ENCODE measurements at places on chromosomes 2 and 18.
A peak's percentile ranks its signal among the peaks of the same experiment; 100 is the strongest.

DNA sequence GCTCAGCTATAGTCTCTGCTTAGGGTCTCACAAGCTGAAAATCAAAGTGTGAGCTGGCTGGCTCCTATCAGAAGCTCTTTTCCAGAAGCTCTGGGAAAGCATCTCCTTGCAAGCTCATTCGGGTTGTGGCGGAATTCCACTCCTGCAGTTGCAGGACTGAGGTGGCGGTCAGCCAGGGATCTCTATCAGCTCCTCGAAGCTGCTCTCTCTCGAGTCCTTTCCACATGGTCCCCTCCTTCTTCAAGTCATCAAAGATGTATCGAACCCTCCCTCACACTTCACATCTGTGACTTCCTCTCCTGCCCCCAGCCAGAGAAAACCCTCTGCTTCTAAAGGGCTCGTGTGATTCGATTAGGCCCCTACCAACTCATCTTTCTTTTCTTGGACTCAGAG is 141.7 kb downstream of the ZFP36L2 start:
- DNase-seq: no peak

GRCh38 chr18:61681065-61681464 is 211.7 kb downstream of the RNF152 start:
- DNase-seq: no peak

GRCh38 chr2:103959174-103960128 is 894.5 kb upstream of the POU3F3 start:
- DNase-seq: no peak

DNA sequence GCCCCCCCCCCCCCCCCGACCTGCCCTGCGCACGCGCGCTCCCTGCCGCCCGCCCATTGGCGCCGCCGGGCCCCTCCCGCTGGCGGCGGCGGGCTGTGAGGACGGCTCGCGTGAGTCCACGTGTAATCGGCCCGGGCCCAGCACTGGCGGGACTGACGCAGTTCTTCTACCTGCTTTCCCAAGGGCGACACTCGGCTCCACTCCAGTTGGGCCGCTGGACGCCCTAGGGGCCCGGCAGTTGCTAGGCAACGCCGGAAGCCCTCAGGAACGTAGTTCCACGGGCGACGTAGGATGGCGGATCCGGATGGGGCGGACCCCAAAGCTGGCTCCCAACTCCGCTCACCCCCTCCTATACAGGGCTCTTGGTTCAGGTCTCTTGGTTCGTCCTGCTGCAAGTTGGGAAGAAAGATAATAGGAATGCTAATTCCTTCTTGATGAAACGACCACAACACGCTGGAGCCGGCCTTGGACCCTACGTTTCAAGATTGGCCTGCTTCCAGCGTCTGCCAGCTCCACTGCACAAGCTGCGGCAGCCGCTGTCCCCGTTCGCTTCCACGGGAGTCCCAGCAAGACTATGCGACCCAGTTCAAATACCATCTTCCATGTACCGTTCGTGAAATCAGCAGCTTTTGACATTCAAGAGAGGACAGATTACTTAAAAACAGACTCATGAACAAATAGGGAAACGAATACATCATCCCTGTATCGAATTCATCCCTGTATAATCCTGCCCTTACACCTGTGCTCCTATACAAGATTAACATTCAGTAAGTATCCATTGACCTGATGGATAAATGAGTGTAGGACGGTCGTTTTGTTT is 415 bp upstream of the MCFD2 start:
- DNase-seq: no peak

GRCh38 chr18:29853126-29853525 is 1189.4 kb downstream of the DSC3 start:
- DNase-seq: no peak

GRCh38 chr2:166333801-166334200 is 41.9 kb downstream of the SCN9A start:
- no peak for DNase-seq

- no peak for DNase-seq
These were observed 51.3 kb downstream of the FMNL2 start for GRCh38 chr2:152386266-152386665.

- no peak for DNase-seq
These were observed 78.3 kb downstream of the MBP start for GRCh38 chr18:77054288-77054605.

GRCh38 chr2:2901384-2902345 is 476.0 kb downstream of the EIPR1 start:
- no peak for DNase-seq

DNA sequence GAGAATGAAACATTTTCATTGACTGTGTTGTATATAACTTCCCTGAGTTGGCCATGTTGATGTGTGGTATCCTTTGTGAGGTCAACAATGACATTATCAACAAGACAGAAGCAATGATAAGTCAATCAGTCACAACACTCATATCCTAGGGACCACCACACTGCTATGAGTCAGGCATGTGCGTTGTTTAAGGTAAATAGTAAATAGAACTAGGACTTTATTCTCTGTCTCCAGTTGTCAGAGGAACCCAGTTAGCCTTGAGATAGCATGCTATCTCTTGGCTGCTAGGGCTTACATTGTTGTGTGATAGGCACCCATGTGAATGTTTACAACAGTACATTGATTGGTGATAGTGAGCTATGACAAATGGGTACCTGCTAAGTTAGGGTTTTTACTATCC is 37.3 kb downstream of the GPD2 start:
- DNase-seq: no peak

GRCh38 chr2:144516981-144517865 is 2.7 kb downstream of the ZEB2 start:
- no peak for DNase-seq

GRCh38 chr2:222427646-222428301 is 3.4 kb downstream of the SGPP2 start:
- DNase-seq: peak; percentile 81

GRCh38 chr2:122519366-122519765 is 763.9 kb downstream of the TSN start:
- DNase-seq: no peak

DNA sequence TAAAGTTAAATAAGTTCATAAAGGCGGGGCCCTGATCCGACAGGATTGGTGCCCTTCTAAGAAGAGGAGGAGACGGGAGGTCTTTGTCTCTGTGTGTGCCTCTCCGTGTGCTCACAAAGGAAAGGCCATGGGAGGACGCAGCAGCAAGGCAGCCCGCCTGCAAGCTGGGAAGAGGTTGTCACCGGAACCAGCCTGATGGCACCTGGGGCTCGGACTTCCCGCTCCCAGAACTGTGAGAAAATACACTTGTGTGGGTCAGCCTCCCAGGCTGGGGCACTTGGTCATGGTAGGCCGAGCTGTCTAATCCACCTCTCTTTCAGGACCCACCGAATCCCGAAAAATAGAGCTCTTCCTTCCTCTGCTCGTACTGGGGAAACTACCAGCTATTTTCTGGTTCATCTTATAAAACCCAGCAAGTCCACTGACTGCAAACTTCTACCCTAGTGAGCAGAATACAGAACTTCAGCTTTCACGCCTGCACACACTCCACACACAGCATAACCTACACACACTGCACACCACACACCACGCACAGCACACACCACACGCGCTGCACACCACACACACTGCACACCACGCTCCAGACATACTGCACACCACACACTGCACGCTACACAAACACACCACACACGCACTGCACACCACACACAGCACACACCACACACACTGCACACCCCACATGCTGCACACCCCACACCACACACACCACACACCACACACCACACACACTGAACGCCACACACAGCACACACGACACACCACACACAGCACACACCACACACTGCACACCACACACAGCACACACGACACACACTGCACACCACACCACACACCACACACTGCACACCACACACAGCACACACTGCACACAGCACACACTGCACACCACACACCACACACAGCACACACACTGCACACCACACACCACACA is 58.1 kb downstream of the ASB1 start:
- DNase-seq: no peak

DNA sequence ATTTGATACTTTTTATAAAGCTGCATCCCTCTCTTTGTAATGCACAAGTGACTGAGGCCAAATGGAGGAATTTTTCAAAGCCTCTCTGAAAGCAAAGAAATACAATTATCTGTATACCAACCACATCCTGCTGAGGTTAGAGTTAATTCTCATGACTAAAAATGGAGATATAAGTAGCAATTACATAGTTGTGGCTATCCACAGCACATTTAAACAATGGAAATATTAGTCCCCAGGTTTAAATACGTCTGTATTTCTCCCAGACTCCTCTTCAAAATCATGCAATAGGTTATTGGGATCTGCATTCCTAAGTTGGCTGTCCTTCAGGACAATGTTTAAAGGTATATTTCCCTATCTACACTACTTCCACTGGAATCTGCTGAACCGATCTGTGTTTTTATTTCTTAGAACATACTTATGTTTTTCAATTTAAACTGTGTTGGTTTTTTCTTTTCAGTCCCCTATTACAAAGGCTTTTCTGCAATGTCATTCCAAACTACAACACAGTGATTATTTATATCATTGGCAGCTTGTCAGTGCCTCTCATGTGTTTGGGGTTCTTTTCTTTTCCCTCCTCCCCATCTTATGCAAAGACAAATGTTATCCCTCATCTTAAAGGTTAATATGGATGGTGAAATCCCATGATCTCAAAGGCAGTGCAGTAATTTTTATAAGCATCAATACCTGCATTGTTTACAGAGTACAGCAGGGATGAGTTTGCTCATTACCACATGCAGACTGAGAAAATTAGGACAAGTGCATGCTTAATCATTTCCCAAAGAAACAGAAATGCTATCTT is 134.8 kb upstream of the FSHR start:
- DNase-seq: no peak

DNA sequence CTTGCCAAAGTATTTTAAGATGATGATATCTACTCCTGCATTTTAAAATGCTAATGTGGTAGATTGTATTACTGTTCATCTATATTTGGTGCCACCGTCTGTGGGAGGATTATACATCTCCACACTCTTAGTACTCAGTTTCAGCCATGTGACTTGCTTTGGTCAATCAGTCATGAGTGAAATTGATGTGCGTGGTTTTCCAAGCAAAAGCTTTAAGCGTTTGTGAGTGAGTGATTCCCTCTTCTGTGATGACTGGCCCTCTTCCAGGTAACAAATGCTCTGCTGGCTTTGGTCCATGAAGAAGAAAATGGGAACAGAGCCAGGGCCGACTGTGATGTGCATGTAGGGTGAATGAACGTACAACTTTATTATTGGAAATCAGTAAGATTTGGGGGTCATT is 330.4 kb downstream of the LPIN1 start:
- peak; percentile 62 for DNase-seq

DNA sequence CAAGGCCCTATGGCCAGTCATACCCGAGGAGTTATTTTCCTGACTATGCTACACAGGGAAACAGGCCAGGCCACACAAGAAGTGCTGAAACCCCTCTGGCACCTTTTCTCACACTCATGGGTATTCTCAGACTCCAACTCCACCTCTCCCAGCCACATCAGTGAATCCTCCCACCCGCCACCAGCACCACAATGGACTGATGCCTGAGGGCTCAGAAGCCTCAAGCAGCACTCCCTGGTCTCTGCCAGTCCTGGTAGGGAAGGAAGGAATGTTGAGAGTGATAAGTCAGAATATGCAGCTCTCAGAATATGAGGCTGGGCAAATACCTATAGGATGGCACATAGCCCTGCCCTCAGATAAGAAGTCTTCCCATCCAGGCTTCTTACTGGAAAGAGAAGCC is 391.1 kb downstream of the ALK start:
- DNase-seq: no peak

DNA sequence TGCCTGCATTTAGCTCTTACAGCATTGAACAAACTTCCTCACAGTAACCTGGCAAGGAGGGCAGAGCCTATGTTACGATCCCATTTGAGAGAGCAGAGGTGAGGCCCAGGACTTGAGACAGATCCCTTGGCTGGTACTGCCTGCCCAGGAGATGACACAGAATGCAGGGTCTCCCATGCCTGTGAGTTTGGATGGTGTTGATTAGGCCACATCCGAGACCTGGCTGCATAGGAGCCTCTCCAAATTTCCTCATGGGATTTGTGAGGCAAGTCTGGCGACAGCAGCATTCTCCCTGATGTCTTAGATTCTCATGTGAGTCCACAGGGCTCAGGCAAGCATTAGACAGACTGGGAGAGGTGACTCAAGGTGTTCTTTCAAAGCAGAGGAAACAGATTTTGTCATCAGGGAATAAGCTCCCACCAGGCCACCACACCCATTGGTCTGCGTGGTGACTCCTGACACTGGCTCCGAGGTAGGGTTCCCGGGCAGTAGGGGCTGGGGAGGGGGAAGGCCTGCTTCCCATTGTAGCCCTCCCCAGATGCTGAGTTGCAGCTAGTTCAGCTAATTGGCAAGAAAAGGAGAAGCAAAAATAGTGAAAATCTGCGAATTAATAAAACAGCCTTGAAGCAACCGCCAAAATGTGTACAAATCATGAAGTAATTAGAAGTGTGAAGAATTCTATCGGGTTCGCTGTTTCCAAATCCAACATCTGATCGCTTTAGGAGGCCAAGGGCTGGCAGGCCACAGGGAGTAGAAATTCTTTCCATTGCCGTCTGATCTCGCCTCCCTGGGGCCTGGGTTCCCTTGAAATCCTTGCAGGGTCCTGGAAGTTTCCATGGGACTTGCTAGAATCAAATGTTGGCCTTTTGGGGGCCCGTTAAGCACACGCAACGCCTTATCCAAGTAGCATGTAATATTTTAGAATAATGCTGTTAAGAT is 68.0 kb downstream of the MAPK4 start:
- no peak for DNase-seq

DNA sequence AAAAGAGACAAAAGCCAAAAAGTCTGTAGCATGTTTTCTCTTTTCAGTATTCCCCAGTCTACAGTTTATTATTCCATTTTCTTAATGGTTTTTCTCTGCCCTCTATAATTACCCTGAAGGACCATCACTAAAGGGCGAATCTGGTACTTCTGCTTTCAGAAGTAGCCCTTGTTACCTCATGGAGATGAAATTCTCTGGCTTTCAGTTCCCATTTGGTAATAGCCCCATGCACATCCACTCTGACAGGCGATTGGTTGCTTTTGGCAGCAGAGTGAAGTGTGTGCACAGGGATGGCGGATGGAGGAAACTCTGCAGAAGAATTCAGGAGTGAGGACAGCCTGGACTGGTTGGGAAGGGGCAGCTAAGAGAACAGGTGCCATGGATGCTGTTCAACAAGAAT is 66.3 kb upstream of the NABP1 start:
- DNase-seq: no peak

DNA sequence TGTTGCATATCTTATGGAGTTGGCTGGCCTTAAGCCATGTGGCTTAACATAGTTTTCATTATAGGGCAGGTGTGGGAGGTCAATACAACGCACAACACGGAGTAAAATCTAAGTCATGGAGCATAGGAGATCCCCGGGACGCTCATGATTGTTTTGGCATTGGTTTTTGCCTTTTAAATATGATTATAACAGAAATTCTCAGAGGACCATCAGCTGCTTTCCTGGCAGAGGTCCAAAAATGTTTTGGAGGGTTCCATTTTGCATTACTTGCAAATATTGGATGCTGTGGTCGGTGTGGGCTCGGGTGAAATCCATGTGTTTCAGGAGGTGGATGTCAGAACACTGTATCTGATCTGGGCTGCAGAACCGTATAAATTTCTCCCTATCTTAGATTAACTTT is 3.4 kb downstream of the NCOA1 start:
- DNase-seq: no peak

DNA sequence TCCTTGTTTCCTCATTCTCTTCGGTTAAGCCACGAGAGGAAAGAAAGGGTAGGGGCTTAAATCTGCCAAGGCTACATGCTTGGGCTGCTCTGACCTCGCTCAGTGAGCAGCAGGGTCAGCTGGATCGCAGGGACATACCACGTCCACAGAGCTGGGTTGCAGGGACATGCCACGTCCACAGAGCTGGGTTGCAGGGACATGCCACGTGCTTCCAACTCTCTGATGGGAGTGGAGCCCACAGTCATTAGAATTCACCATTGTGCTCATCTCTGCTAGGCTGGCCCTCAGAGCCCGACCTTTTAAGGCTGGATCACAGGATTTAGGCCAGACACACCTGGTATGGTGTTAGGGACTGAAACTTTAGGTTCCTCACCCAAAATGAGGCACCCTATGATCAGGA is 107.4 kb upstream of the SEC11C start:
- DNase-seq: no peak
